NCI-H187 treated with DMSO at 0.1 percent for 48 hours (cell line): ENCODE measurements at places on chromosomes 2 and 18.

DNA sequence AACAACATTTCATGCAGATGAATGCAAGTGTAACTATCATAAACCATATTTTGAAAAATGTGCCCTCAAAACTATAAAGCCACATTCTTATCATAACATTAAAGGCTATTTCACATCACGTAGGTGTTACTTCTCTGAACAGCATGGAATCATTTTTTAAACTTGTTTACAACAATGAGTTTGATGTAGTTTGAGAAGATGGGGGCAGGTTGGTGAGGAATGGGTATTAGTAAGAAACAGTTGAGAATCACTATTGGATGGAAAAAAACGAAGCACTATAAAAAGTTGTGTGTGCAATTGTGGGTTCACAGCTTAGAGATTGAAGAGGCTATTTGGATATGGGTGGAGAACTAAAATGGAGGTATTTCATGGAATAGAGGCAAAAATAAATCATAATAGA, 569.1 kb downstream of the ARHGAP15 start:
- no peak for DNase-seq

DNA sequence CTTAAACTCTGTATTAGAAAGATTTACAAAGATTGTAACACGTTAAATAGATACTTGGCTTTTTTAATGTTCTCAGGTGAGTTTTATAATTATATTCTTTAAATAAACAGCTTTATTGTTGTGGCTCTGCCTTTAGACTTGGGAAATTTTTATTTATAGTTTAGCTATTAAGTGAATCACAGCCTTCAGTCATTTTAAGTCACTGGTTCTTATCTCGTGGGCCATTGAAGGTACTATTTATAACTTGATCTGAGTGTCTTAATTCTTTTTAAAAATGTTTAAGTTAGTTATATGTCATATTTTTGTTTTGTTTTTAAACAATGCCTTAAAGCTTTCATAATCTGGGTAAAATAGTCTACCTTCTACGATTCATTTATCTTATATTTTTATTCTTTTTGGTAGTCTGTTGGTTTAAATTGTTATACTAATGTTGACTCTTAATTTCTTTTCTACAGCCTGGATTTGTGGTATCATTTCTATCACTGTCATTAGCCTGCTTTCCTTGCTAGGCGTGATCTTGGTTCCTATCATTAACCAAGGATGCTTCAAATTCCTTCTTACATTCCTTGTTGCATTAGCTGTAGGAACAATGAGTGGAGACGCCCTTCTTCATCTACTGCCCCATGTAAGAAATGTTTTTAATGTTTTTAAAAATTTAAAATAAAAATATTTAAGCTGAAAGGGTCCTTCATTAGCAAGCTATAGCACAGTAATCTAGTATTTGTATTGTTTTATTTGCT, 49.3 kb downstream of the SLC39A10 start:
- DNase-seq, result no peak

DNA sequence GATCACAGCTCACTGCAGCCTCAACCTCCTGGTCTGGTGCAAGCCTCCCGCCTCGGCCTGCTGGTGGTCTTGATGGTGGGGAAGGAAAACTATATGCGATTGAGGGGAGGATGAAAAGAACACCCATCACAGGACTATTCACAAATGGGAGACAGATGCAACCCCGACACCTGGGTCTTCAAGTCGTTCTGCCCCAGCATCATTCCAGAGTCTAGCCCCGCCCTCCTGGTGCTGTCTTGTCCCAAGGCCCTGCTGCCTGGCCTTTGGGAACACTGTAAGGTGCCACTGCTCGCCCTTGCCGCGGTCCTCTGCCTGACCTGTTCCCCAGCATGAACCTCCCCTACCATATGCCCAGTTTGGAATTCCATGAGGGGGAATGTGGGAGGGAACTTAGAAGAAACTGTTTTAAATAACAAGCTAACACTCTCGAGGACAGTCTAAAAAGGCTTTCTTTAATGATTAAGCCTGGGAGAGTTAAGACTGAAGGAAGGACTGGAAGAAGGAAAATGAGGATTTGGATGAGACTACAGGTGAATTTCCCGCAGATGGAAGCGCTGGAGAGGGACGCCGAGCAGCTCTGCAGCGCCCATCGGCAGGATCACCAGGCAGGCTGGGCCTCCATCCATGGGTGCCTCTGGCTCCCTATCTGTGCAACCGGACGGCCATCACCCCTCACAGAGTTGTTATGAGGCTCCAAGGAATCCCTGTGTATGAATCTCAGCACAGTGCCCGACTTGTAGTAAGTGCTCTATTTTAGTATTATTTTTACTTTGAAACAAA, 75.0 kb downstream of the MEX3C start:
- DNase-seq, result no peak

DNA sequence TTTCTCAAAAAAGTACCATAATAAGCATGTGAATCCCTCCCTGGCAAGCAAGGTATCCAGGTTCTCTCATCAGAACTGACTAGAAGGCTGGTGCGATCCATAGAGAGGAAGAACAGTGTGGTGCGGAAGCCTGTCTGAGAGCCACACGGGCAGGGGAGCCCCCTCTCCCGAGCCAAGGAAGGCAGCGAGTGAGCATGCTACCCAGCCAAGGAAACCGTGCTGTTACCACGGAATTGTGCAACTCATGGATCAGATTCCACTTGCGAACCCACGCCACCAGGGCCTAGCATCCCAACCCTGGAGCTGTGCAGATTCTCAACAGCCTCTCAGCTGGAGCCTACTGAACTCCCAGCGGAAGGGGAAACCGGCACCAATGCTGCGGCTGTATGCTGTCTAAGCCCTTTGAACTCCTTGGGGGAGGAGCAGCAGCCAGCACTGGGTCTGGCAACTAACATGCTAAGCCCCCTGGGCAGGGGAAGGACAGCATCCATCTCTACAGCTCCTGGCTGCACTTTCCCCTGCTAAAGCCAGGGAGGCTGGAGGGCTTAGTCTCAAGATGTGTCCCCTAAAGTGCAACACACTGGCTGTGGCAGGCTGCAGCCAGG, 823.1 kb downstream of the EPHA4 start:
- DNase-seq, result no peak

DNA sequence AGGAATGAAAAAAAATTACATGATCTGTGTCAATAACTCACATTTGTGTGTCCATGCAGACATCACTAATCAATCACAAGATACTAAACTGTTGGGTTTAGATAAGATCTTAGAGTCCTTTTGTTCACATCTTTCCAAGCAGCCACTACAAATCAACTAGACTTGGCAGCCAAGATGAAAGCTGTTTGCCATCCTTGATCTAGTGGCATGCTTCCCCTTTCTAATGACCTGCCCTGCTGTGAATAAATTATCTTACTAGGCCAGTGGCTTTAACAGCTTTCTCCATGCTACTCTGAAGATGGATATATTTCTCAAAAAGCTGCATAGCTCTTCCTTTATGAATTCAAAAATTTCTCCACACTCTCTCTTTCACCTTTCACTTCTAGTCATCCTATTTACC, 1338.0 kb upstream of the ACVR2A start:
- DNase-seq, result no peak
